NCI-H1930 (cell line): ENCODE measurements at places on chromosomes 5 and 9.

DNA sequence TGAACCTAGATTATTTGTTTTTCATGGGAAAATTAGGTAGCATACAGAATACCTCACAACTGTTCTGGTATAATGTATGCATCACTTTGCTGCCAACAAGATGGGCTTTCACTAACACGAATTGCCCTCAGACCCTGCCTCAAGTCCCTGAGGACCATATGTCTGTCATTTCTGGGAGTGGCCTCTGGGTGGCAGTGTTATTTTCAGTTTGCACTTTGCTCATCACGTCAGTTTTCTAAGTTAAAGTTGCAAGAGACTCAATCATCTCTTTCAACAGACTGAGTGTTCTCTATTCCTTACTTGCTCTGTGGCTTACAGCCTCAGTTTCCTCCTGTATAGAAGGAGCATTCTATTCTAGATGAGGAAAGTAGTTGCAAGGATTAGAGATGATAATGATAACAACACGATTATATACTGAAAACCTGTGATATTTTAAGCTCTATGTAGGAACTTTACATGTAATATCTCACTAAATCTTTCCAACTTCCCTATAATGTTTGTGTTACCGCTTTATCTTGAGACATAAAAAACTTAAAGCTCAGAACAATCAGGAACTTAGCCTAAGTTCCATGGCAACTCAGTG, 55.7 kb downstream of the TSSK1B start:
- peak; percentile 14 for DNase-seq

DNA sequence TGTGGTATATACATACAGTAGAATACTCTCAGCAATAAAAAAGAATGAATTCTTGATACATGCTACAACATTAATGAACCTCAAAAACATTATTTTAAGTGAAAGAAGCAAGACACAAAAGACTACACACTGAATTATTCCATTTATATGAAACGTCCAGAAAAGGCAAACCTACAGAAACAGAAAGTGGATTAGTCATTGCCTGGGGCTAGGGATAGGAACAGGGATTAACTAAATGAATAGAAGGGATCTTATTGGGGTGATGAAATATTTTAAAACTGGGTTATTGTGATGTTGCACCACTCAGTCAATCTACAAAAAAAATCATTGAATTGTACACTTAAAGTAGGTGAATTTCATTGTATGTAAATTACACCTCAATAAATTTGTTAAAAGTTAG, 326.7 kb downstream of the PIK3R1 start:
- no peak for DNase-seq

DNA sequence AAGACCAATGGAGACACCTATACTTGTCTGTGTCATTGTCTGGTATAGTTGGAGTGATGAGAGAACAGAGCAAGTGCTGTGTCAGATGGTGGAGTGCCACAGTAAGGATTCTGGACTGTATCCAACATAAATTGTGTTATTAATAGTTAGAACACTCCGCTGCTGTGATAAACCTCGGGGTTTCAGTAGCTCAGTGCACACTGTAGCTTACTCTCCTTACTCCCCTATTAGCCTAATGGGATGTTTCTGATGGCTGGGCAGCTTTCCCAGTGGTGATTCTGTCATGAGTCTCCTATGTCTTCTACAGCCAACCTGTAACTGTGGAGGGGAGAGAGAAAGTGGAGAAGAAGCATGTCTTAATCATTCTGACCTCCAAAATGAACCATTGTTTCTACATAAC, 127.6 kb upstream of the PTCH1 start:
- DNase-seq = no peak

- DNase-seq = no peak
These were observed 315.3 kb upstream of the RPS23 start for GRCh38 chr5:82593481-82593880.

- no peak for DNase-seq
These were observed 165.8 kb downstream of the INSYN2B start for GRCh38 chr5:169814522-169814921.
